ENCODE measurements at places on chromosomes 5 and 9.

DNA sequence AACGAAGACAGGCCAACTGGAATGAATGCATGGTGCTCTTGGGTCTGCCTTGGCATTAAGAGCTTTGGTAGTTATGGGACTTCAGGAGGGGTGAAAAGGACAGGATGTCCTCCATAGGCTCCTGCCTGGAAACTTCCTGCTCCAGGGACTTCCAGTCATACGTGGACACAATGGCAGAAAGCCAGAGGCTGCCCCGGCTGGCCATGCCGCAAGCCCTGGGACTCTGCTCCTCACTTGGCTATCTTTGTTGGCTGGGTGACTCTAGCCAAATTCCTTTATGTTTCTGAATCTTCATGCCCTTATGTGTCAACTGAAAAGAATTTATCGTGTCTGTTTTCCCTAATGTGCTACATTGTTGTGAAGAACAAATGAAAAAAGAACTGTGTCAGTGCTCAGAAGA lies 136.9 kb downstream of the SIL1 start:
- DNase-seq: peak; percentile 32

- no peak for DNase-seq
Observed at GRCh38 chr5:156339139-156339841, 12.3 kb downstream of the SGCD start.

- DNase-seq: no peak
Observed at GRCh38 chr9:133691626-133692363, 46.4 kb downstream of the SARDH start.

DNA sequence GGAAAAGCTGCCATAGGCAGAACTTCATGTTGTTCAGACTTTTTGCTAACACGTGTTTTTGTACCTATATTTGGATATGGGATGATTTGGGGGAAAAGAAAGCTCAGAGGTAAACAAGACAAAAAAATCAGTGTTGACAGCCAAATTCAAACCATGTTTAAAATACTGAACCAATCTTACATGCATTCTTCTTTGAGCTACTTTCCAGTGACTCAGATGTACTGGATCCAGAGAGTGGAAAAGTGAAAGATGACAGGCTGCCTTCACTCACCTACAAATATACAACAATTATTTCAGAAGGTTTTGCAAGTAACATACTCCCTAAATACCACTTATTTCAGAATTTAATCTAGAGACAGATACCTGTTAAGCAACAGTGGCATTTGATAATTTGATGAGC lies 165.7 kb downstream of the MPDZ start:
- DNase-seq: no peak

- peak; percentile 9 for DNase-seq
Observed at GRCh38 chr5:170985486-170985885, 123.7 kb downstream of the RANBP17 start.

GRCh38 chr5:180595381-180596114 lies 4.2 kb upstream of the SCGB3A1 start:
- no peak for DNase-seq

DNA sequence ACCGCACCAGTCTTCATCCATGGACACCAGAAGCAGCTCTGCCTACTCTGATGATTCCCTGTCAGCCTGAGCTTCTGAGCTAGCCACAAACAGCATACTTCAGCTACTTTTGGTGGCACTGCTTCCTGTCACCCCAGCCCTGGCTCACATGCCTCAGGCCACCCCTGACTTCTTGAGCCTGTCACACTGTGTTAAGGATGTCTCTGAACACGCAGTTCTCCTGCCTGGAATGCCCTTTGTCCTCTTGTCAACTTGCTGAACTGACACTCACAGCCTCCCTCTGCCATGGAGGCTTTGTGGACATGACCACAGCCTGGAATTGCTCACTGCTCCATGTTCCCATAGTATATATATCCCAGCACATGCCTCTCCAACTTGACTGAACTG lies 7.2 kb downstream of the MACROH2A1 start:
- no peak for DNase-seq

DNA sequence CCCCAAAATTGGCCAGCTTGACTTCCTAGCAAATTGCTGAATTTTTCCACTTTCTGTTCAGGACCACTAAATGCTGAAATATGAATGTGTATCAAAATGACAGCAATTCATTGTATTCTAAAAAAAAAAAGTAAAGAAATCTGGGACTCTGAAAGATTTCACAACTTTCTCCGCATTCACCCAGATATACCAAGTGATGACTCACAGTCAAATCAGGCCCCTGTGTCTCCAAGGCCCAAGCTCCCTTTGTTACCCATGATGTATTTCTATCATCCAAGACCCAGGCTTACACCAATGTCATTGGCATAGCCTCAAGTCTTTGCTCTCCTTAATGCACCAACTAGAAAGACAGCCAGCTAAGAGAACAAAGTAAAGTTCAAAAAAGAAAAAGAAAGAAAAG lies 493.9 kb downstream of the NTRK2 start:
- no peak for DNase-seq

DNA sequence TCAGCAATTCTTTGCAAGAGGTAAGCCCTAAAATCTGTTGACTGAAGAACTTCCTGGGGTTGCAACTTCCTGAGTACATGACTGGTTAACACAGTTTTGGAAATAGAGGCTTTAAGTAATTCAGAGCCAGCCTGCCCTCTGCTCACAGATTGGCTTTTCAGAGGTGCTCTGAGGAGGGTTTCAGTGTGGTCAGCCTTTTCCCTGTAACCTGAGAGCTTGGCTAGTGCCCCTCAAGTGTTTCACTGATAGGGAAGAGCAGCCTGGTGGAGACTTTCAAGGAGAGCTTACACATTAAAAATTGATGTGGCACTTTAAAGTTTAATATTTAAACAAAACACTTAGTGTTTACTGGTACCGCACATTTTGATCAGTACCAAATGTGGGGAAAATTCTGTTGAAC lies 56.7 kb upstream of the FOXB2 start:
- DNase-seq: no peak

GRCh38 chr5:180305481-180305880 lies 13.6 kb upstream of the MAPK9 start:
- no peak for DNase-seq

- no peak for DNase-seq
Observed at GRCh38 chr5:112779531-112779930, 41.8 kb downstream of the APC start.

DNA sequence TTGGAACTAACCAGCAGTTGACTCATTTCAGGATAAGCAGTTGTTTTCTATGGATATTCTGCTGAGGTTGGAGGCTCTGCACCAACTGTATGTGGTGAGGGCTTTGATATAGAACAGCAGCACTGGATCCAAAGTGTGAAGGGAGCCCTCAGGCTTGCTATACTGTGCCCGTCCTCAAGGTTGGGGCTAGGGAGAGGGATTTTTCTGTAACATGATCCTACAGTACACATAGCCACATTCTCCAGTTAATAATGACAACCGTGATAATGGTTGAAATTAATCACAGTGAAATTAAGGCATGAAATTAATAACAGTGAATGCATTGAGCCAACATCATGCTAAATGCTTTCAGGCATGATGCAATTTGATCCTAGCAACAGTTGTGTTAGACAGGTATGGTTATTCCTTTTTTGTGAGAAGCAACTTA lies 36.7 kb downstream of the ARHGAP26 start:
- DNase-seq: no peak

GRCh38 chr9:14542071-14542470 lies 151.2 kb downstream of the ZDHHC21 start:
- no peak for DNase-seq

GRCh38 chr9:136576269-136576626 lies 30.4 kb upstream of the NOTCH1 start:
- DNase-seq: no peak

GRCh38 chr5:75156585-75156984 lies 80.1 kb downstream of the ANKRD31 start:
- no peak for DNase-seq

GRCh38 chr5:86463339-86463738 lies 154.4 kb upstream of the COX7C start:
- DNase-seq: no peak

DNA sequence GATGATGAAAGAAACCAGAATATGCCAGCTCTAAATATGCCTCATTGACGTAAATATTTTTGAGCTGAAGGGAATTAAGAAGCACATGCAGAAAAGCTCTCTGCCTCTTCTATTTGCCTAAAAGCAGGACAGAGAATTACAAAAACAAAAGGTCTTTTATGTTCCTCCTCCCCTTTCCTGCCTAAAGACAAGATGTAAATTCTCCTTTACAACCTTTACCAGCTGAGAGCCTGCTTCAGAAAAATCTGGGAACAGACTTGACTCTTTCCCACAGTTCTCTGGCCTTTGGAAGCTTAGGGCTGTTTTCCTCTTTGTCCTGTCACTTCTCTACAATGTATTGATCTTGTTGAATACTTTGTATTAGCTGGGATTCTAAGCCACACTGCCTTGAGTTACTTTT lies 199.7 kb downstream of the TMC1 start:
- DNase-seq: no peak

DNA sequence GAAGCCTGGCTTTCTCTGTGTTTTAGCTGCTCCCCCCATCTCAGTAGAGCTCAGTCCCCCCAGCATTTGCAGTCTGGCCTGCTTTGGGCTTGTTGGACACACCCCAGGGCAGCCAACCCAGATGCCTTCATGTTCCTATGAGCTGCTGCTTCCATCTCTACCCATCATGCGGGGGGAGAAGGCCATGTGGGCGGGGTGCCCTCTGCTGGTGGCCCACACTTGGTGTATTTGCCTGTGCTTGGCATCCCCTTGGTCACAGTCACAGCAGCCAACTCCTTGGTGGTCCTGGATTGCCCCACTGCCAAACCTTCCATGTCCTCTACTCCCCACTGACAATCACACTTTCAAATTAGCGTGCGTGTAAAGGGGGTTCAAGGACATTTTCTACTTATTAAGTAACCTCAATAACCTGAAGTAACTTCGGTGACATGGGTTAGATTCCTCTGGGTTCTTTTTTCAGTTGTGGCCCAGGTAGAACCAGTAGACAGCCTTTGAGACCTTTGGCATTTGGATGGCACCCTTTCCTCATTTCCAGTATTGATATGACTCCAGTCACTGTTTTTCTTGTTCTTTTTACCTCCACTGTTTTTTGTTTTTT lies 42.8 kb downstream of the SNX30 start:
- DNase-seq: no peak

DNA sequence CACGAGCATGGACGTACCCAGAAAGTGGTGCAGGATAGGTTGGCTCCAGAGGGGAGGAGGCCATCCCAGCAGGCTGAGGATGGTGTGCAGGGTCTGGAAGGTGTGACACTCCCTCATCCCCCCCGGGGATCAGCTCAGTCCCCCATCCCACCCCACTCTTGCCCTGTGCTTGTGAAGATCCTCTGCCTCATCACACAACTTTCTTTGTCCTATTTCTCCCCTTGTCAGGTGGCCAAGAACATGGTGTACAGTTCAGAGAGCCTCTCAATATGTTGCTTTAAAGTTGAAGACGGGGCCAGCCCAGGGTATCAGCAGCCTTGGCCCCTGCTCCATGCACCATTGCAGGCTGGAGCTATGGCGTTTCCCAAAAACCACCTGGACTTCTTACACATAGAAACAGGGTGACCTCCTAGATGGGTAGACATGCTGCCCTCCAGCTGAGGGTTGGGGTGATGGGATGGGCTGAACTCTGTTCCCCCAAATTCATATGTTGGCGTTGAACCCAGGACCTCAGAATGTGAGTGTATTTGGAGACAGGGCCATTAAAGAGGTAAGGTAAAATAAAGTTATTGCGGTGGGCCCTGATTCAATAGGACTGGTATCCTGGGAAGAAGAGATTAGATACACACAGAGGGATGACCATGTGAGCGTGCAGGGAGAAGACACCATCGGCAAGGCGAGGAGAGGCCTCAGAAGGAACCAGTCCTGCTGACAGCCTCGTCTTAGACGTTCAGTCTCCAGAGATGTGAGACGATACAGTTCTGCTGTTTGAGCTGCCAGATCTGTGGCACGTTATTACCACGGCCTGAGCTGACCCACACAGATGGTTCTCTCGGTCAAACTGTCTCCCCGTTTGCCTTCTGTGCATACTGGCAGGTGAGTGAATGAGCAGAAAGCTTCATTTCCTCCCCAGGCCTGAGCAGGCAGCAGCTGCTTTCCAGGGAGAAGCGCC lies 272.5 kb downstream of the GADD45G start:
- DNase-seq: no peak

DNA sequence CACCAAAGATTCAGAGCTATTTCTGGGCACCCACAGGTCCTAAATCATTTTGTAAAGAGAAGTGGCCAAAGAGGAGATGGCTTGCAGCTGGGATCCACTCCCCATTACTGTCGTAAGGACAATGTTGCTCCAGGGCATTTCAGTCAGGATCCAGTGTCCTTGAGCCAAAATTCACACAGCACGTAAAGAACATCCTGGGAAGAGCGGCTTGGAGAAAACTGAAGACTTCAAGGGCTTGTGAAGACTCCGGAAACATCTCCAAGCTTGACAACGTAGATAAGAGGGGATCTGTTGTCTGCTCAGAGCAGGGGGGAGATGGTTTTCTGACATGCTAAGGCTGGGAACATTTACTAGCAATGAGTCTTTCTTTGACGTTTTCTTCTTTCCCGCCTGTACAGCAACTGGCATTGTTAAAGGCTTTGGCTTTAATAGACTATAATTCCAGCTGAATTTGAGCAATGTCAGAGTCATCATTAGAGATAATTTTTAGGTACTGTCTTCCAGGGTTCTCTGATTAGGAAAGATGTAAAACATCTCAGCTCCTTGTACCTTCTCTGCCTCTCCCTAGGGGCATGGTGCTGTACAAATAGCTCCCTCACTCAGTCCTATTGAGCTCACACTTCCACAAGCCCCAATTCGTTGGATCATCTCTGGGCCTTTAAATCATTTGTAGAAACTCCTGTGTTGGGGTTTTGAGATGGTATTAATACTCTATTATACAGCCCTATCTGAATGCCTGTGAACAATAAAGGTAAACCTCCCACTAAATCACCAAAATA lies 39.7 kb downstream of the EGFLAM start:
- DNase-seq: peak; percentile 39

DNA sequence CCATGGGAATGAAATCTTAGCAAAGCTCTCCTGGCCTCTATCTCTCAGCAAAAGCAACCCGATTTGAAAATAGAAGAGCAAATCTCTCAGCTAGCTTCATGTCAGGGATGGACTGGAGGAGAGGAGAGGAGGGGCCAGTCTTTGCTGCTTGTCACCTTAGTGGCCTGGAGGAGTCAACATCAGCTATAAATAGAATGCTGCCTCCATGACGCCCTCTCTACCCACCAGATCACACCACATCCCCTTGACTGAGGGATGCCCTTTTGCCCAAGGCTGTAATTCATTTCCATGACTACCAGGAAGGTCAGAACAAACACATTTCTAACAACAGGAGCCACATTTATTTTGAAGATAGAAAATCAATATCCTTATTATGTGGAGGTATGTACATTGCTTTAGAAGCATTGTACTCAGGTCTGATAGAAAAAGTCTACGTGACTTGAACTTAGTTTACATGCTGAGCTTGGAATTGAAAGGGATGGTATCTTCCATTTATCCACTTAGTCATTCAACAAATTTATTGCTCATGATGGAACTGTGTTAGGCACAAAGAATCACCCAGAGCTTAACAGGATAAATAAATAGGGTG lies 92.4 kb upstream of the LIFR start:
- no peak for DNase-seq

- no peak for DNase-seq
Observed at GRCh38 chr9:8266861-8267260, 467.3 kb upstream of the DMAC1 start.
